Large intestine (tissue), 12 donors: ENCODE measurements at places on chromosomes 11 and 22.

- no peak for DNase-seq
Observed at GRCh38 chr11:102347462-102348370, 702 bp downstream of the BIRC2 start.

DNA sequence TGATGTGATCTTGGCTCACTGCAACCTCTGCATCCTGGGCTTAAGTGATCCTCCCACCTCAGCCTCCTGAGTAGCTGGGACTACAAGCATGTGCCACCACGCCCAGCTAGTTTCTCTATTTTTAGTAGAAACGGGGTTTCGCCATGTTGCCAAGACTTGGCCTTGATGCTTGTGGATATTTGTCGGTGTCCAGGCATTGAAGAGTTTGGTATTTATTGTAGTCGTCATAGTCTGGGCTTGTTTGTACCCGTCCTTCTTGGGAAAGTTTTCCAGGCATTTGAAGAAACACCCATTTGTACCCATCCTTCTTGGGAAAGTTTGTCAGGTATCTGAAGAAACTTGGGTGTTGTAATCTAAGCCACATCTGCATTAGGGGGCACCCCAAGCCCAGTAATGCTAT, 28.7 kb downstream of the FCHSD2 start:
- no peak for DNase-seq

GRCh38 chr22:36930041-36930935, 16.9 kb downstream of the CSF2RB start:
- DNase-seq: no peak

- DNase-seq: no peak
Observed at GRCh38 chr11:121476379-121477032, 23.7 kb upstream of the SORL1-AS1 start.

GRCh38 chr22:28102151-28102812, 183.2 kb upstream of the PITPNB start:
- DNase-seq: no peak

DNA sequence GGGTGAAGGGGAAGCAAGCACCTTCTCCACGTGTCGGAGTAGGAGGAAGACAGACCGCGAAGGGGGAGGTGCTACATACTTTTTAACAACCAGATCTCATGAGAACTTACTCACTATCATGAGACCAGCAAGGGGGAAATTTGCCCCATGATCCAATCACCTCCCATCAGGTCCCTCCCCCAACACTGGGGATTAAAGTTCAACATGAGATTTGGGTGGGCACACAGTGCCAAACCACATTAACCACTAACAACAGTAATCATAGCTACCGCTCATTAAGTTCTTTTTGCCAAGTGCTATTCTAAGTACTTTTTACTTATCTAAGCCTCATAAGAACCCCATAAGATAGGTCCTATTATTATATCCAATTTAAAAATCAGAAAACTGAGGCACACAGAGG, 450.5 kb upstream of the DDI1 start:
- DNase-seq: no peak

- no peak for DNase-seq
Observed at GRCh38 chr11:44913502-44913901, 37.2 kb downstream of the TP53I11 start.

DNA sequence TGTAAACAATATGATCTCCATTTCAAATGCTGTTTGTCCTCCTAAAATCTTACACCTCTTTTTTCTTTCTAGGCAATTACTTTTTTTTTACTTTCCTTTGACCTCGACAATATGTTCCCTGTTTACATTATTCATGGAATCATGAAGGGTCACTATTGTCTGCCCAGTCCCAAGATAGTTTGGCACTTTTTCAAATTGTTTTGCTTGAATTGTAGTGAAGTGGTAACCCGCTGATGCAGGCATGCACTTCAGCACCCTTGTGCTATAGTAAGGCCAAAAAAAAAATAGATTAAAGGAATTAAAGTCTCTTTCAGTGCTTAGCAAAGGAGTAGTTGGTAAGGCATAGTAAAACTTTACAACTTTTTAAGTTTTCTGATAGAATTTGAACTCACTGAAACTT, 90.9 kb downstream of the PAX6 start:
- no peak for DNase-seq

DNA sequence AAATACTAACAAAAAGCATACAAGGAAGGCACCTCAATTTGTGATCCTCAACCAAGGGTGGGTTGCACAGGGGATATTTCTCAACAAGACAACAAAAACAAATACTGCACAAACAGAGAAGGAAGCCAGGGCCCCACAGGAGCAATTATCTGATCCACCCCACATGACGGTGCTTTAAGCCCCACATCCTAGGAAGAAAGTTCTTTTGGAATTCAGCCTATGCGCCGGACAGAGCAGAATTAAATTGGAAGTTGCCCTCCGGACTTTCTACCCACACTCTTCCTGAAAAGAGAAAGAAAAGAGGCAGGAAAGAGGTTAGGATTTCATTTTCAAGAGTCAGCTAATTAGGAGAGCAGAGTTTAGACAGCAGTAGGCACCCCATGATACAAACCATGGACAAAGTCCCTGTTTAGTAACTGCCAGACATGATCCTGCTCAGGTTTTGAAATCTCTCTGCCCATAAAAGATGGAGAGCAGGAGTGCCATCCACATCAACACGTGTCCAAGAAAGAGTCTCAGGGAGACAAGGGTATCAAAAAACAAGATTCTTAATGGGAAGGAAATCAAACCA, 40.6 kb downstream of the OSBP start:
- DNase-seq: peak; percentile 83

DNA sequence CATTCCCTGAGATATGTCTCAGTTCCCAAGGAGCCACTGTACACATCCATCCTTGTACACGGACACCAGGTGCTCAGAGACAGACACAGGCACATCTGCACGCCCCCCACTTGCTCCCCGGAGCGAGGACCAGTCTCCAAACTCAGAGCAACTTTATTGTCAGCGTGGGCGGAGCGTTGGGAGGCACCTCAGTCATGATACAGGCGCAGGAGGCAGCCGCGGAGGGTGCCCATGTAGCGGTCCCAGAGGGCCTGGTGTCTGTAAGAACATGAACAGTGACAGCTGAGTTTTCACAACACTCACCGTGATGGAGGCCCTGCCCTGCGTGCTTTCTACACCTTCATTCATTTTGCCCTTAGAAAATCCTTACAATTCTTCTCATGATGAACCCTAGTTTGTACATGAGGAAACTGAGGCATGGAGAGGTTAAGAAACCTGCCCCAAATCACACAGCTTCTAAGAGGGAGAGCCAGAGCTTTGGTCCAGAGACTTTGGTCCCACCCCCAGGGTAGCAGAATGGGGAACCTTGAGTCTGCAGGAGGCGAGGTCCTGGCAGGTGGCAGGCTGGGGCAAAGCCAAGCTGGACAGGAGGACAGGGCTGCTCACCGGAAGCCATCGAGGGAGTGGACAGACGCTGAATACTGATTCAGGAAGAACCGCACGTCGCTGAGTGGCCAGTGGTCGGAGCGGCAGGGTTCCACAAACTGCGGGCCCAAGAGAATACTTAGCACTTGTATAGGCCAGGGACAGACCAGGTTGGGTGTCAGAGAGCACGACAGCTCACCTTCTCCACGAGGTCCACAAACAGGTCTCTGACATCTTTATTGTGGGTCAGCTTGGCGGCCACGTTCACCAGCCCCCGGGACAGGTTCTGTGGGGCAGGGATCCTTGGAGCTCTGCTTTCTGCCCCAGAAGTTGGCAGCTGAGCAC, 4.2 kb downstream of the FIBP start:
- no peak for DNase-seq

DNA sequence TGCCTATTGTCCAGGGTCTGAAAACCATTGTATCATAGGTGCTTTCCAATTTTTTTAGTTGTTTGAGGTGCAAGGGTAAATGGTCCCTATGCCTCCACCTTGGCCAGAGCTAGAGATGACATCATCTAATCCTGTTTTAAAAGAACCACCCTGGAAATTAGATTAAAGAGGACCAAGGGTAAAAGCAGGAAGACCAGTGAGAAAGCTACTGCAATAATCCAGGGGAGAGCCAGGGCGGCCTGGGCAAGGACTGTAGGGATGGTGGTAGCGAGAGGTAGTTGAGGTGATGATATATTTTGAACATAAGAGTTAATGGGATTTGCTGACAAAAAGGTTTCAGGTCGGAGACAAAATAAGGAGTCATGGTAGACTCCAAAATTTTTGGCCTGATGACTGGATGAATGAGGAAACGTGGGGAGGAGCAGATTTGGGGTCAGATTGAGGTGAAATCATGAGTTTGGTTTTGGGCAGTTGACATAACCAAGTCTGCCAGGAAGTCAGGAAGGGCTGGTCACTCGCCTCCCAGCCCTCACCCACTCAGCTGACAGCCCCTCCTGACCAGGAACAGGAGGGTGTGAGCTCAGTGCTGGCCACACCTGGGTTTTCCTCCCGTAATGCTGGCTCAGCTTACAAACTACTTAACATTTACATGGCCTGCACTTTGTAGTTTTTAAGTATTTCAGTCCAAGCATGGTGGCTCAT, 23.0 kb downstream of the SCN4B start:
- no peak for DNase-seq

DNA sequence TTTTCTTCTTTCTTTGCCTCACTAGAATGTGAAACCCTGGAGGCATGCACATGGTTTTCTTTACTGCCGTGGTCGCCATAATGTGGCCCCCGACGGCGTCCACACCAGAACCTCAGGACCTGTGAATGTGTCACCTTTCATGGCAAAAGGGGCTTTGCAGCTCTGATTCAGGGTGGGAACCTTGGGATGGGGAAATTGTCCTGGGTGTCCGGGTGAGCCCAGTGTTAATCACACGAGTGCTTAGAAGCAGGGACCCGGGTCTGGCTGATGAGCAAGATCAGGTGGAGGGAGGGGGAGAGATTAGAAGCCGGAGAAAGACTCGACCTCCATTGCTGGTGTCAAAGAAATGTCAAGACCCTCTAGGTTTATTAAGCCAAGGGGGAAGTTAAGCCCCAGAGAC, 74.7 kb upstream of the SHISAL1 start:
- no peak for DNase-seq

- DNase-seq: no peak
Observed at GRCh38 chr22:49129736-49130135, 697.9 kb downstream of the BRD1 start.

GRCh38 chr22:43720716-43721115, 91.4 kb downstream of the EFCAB6 start:
- DNase-seq: no peak

DNA sequence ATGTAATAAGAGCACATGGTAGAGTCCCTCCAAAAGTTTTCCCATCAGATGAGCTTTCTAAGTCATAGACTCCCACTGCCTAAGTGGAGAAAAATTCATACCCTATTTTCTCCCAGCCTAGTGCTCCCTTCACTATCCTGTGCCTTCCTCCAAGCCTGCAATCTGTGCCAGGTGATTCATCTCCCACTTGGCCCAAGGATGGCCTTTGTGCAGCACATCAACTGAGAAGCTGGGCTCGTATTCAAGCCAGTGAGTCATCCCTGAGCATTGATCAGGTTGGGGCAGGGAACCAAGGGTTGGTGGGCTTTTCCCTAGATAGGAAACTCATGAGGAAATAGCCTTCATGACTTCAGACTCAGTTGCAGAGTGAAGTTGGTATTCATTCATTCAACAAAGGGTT, 64.6 kb downstream of the PANX1 start:
- no peak for DNase-seq

- no peak for DNase-seq
Observed at GRCh38 chr11:92329646-92330045, 105.0 kb downstream of the FAT3 start.

- no peak for DNase-seq
Observed at GRCh38 chr11:69918231-69918937, 99.2 kb upstream of the FGF3 start.

DNA sequence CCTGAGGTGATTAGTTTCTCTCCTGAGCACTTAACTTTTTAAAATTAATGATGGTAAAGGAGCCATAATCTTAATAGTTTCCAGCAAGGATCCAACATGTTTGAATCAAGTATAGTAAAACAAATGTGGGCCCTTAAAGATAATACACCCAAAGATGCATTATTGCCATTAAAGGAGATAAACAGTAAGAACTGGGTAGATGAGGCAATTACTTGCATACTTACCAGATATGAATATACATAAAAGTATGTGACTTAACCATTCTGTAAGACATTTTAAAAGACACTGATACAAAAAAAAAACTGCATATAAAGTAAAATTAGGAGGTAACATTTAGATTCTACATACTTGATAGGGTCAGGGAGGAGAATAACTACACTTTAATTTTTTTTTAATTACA, 48.2 kb downstream of the CADM1 start:
- DNase-seq: no peak

DNA sequence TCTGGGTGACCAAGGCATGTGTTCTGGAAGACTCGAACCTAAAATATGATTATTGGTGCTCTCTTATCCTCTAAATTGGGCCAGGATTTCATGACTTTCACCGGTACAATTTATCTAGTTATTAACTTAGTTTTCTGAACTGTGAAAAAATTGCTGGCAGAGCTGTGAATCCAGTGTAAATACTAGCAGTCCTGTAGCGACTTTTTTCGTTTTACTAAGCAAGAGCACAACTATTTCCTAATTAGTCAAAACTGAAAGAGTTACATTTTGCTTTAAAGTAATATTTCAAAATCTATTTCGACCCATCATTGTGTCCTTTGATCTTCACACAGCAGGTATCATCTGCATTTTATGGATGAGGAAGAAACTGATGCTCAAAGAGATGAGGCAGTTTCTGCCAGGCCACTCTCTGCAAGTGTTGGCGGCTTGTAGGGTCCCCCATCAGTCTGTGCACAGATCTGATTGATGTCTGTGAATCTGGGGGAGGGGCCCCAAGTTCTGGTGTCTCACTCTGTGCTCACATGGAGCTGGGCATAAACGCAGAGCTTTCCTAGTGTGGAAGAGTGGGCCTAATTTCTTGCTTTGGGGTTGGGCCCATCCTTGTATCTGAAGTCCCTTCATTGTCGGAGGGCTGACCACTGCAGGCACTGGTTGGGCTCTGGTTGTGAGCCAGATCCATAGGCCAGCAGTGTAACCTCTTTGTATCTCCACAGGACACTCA, 1.4 kb upstream of the TRMT2A start:
- no peak for DNase-seq

DNA sequence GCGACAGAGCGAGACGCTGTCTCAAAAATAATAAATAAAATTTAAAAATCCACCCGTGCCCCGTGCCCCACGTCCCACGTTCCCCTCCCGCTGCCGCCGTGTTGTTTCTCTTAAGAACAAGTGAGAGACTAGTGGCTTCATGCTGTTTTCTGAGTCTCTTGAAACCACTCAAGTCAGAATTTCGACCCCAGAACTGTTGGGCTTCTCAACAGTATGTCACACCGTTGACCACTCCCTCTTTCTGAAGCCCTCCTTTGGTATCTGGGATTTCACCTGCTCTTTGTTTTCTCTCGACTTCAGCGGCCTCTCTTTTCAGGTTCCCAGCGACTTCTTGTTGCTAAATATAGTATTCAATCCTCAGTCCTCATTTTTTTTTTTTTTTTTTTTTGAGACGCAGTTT, 974 bp downstream of the PPIL2 start:
- DNase-seq: no peak

GRCh38 chr11:69145050-69145380, 10.7 kb upstream of the SMIM38 start:
- no peak for DNase-seq

- DNase-seq: no peak
Observed at GRCh38 chr11:2696455-2696854, 3.3 kb downstream of the KCNQ1OT1 start.

DNA sequence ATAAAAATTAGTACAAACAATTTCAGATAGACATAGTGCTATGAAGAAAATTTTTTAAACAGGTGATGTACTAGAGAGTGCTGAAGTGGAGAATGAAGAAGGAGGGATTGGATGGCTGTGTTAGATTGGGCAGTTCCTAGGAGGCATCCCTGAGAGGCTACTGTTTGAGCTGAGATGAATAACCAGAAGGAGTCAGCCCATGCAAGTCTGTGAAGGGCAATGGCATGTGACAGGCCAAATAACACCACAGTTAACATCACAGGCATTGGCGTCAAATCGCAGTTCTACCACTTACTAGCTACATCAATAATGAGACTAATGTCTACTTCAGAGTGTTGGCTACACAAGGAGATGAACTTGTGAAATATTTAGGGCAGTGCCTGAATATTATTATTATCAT, 35.4 kb downstream of the HORMAD2 start:
- DNase-seq: no peak
